Memory B cell (primary cell): ENCODE measurements at places on chromosomes 3 and 15.
A peak's percentile ranks its signal among the peaks of the same experiment; 100 is the strongest.

GRCh38 chr15:72106068-72106467, 11.9 kb downstream of the MYO9A start:
- H3K27ac ChIP-seq, result no peak overlapping the region
- no peaks in the 10 kb centered on the region for H3K27me3 ChIP-seq

DNA sequence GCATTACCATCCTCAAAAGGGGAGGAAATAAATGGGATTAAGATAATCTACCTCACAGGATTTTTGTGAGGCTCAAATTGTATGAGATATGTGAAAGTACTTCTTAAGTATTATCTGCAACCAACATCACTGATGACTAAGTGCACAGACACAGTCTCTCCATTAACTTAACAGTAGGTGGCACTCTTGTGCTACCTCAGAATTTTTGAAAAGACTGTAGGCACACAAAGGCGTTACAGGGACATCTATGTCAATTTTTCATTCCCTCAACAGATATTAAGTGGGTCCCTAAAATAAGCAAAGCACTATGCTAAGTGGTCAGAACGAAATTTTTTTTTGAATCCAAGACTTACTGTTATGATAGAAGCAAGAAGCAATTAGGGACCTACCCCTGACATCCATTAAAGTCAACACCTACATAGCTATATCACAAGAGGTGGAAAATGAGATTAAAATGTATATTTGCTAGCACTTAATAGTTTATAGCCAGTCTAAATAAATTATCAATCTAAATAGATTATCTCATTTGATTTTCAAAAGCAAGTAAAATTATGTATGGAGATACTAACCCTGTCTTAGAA, 52.9 kb downstream of the RYK start:
- no peak overlapping the region for H3K4me3 ChIP-seq
- DNase-seq, result peak; percentile 33
- H3K27me3 ChIP-seq, result no peaks in the 10 kb centered on the region
- H3K27ac ChIP-seq, result no peak overlapping the region
- peaks cover 28% of the 10 kb centered on the region for H3K36me3 ChIP-seq

GRCh38 chr15:45855210-45855906, 220.5 kb downstream of the SQOR start:
- peaks cover 3% of the 10 kb centered on the region for H3K27me3 ChIP-seq
- no peaks in the 10 kb centered on the region for H3K4me1 ChIP-seq
- H3K27ac ChIP-seq, result no peak overlapping the region
- no peak overlapping the region for H3K4me3 ChIP-seq

DNA sequence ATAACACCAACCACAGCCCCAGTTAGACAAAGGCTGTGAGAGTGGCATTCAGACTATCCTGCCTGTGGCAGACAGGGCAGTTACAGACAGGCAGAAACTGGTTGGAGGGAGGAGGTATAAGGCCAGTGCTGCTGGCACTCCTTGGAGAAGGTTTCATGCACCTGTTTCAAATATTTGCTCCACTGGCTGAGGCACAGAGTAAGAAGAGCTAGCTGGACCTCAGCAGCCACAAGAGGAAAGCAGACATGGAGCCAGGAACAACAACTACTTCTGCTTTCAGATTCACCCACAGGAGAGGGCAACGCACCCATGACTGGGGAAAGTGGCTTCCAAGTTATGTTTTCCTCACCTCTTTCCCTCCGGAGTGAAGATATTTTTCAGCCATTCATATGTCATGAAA, 11.5 kb upstream of the PRKAR2A start:
- no peak overlapping the region for H3K27ac ChIP-seq
- no peaks in the 10 kb centered on the region for H3K4me1 ChIP-seq
- no peaks in the 10 kb centered on the region for H3K27me3 ChIP-seq
- H3K36me3 ChIP-seq, result peaks cover 19% of the 10 kb centered on the region

- DNase-seq, result no peak
- H3K4me1 ChIP-seq, result no peaks in the 10 kb centered on the region
- H3K4me3 ChIP-seq, result no peak overlapping the region
- H3K36me3 ChIP-seq, result no peaks in the 10 kb centered on the region
Measured at GRCh38 chr3:186080849-186081438, 27.9 kb downstream of the ETV5 start.

DNA sequence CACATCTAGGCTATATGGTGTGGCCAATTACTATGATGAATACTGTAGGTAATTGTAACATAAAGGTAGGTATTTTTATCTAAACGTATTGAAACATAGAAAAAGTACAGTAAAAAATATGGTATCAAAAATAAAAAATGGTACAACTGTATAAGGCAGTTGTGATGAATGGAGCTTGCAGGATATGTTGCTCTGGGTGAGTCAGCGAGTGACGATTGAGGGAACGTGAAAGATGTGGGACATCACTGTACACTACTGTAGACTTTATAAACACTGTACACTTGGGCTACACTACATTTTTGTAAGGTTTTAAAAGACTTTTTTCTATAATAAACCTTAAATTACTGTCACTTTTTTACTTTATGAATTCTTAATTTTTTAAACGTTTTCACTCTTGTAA, 10.3 kb downstream of the CTNNB1 start:
- no peaks in the 10 kb centered on the region for H3K27me3 ChIP-seq
- H3K27ac ChIP-seq, result no peak overlapping the region
- DNase-seq, result no peak
- peaks cover 19% of the 10 kb centered on the region for H3K36me3 ChIP-seq
- no peak overlapping the region for H3K4me3 ChIP-seq
- H3K4me1 ChIP-seq, result peaks cover 68% of the 10 kb centered on the region

DNA sequence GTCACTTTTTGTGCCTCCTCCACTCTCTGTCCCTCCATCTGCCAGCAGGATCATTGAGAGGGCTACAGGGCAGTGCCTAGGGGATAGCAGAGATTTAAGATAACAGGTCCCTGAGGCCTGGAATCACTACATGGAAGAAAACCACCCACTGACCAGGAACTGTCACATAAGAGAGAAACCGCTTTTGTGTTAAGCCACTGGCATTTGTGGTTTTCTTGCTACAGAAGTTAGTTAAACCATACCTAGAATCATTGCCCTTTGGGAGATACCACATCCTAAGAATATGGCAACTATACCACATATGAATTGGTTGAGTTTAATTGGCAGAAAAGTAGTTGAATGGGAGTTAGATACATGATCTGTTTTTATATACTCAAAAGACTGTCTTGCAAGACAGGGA, 112.8 kb upstream of the LPP start:
- no peak overlapping the region for H3K27ac ChIP-seq
- H3K27me3 ChIP-seq, result peaks cover 3% of the 10 kb centered on the region
- peaks cover 2% of the 10 kb centered on the region for H3K36me3 ChIP-seq
- H3K4me3 ChIP-seq, result no peak overlapping the region

- H3K4me1 ChIP-seq, result no peaks in the 10 kb centered on the region
- DNase-seq, result no peak
- no peaks in the 10 kb centered on the region for H3K36me3 ChIP-seq
- H3K27me3 ChIP-seq, result peaks cover 13% of the 10 kb centered on the region
Measured at GRCh38 chr3:138450704-138451424, 16.4 kb downstream of the ESYT3 start.
